NCI-H2081 (cell line): ENCODE measurements at places on chromosomes 12 and 14.

- no peak for DNase-seq
These were observed 369.6 kb downstream of the DPF3 start for GRCh38 chr14:72524295-72524629.

DNA sequence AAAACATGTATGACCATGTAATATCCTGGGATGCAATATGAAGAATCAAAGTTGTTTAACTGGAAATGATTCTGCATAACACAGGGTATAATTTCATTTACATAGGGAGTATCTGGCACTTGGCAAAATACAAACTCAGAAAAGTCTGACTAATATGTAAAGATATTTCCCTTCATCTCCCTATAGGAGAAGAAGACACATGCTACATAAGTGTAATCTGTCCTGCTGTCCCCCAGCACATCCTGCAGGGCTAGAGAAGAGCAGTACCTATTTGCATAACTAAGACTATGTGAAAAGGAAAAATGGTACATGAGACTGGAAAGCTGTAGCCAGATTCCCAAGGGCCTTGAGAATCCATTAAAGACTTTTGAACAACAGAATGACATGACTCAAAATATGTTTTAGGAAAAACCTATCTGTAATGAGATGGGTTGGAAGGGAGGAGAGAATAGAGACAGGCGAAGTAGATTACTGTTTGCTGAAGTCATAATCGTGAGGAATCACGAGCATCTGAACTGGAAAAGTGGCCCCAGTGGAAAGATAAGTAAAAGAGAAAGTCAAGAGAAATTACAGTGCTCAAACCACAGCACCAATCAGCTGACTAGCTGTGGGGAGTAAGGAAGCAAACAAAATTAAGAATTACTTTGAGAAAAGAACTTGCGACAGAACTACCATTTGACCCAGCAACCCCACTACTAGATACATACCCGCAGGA, 155.1 kb upstream of the HMGA2 start:
- no peak for DNase-seq

DNA sequence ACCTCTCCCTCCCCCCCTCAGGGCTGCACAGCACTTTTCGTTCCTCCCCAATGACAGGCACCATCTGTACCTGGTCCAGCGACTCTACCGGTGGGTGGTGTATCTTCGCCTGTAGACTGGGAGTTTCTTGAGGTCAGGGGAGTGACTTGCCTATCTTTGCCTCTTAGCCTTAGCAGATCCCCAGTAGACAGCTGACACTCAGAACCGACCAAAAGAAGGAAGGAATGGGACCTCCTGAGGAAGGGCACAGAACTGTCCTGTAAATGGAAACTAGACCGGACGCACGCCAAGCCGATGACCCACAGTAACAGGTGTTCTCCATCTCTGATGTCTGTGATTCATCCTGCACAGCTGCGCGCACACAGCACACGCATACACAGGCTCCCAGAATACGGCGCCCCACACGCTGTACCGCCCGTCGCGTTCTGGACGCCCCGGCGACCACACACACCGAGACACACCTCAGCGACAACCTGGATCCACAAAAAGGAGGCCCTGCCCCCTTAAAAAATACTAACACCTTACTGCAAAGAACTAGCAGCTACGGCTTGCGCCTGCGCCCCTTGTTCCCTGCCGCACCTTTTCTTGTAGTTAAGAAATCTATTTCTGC, 673 bp upstream of the TTC9 start:
- peak; percentile 41 for DNase-seq

DNA sequence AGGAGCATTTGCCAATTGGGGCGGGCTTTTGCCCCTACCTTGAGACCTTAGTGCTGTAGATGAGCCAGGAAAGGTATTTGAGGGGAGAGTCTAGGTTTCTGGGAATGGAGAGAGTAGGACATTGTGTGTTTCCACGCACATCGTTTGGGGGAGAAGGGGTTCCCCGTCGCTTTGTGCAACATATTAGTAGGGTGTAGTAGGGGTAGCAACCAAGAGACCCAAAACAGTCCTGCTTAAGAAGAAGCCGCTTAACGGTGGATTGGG, 694 bp upstream of the PTGES3 start:
- DNase-seq = no peak

DNA sequence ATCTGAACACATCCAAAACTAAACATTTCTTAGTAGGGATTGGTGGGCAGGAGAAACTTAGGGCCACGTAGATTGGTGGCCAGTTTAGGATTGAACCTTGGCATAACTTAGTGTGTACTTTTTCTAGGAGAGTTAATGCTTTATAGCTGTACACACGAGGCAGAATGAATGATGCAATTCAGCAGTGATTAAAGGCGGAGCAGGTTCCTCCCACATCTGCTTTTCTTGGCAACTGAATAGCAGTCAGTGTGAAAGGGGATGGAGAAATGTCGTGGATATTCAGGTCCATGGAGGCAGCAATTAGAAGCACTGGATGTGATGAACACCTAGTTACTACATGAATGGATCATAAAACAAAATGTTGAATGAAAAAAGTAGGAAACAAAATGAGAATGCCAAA, 493.8 kb downstream of the FUT8 start:
- no peak for DNase-seq

DNA sequence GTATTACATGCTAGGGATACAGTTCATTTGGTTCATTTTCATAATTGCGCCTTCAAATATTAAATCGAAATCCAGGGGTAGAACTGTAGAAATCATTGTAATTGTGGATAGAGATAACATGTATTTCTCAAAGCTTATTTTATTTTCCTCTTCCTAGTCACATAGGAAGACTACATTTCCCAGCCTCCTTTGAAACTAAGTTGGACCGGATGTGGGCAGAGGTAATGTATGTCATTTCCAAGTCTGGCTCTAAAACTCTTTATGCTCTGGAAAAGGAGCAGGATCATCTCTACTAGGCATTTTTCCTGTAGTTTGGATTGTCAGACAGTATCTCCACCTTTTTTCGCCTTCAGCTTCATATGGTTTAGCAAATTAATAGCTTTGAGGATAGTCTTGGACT, 70.1 kb upstream of the CRY1 start:
- DNase-seq = no peak

- no peak for DNase-seq
These were observed 171.2 kb downstream of the CEP128 start for GRCh38 chr14:80770114-80770908.

DNA sequence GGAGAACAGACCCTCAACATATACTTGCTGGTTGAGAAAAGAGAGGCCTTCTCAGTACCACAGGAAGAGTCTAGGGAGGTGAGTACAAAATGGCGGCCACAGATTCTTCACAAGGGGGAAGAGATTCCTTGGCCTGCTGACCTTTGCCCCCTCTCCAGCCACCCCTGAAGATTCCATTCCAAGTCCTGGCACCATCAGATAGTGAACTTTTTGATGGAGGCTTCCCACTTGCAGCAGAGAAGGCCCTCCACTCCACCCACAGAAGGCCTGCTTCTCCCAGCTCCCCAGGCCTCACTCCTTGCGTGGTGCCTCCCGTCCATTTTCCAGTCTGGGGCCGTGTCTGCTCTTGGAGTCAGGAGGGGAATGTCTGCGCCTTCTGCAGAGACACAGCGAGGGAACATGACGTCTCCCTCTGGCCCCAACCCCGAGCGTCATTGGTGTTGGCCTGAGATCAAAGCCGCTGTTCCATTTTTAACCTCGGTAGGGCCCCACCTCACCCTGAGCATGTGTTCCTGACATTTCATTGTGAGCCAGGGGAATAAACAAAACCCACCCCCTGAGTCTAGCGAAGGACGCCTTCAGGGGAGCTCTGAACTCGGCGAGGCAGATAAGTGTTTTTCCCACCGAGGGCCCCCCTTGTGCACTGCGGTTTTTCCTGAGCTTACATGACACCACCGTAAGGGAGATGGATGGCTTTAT, 268.7 kb upstream of the TBX3 start:
- DNase-seq = no peak

- DNase-seq = no peak
These were observed 1616.5 kb upstream of the FLRT2 start for GRCh38 chr14:83913476-83913875.

GRCh38 chr14:92937051-92937937, 14.3 kb downstream of the CHGA start:
- DNase-seq = no peak

DNA sequence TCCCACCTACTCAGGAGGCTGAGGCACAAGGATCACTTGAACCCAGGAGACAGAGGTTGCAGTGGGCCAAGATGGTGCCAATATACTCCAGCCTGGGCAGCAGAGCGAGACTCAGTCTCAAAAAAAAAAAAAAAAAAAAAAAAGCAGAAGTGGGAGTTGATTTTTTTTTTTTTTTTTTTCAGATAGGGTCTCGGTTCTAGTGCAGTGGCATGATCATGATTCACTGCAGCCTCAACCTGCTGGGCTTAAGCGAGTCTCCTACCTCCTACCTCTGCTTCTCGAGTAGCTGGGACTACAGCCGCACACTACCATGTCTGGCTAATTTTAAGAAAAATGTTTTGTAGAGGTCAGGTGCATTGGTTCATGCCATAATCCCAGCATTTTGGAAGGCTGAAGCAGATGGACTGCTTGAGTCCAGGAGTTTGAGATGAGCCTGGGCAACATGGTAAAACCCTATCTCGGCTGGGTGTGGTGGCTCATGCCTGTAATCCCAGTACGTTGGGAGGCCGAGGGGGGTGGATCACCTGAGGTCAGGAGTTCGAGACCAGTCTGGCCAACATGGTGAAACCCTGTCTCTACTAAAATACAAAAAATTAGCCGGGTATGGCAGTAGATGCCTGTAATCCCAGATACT, 16.3 kb upstream of the HSP90AA1 start:
- no peak for DNase-seq

- no peak for DNase-seq
These were observed 168.7 kb upstream of the CPNE8 start for GRCh38 chr12:39074063-39074462.

GRCh38 chr14:79584679-79585078, 626.6 kb downstream of the DIO2 start:
- DNase-seq = no peak

GRCh38 chr14:23102801-23103200, 2.0 kb downstream of the CIROP start:
- no peak for DNase-seq

GRCh38 chr12:46433829-46434228, 61.3 kb upstream of the SLC38A2 start:
- no peak for DNase-seq

- no peak for DNase-seq
These were observed 74.0 kb upstream of the PELI2 start for GRCh38 chr14:56044196-56044595.

- peak; percentile 86 for DNase-seq
These were observed 16.7 kb downstream of the LGR5 start for GRCh38 chr12:71456316-71456715.

- DNase-seq = no peak
These were observed 184.0 kb downstream of the ITPR2 start for GRCh38 chr12:26648999-26649398.

DNA sequence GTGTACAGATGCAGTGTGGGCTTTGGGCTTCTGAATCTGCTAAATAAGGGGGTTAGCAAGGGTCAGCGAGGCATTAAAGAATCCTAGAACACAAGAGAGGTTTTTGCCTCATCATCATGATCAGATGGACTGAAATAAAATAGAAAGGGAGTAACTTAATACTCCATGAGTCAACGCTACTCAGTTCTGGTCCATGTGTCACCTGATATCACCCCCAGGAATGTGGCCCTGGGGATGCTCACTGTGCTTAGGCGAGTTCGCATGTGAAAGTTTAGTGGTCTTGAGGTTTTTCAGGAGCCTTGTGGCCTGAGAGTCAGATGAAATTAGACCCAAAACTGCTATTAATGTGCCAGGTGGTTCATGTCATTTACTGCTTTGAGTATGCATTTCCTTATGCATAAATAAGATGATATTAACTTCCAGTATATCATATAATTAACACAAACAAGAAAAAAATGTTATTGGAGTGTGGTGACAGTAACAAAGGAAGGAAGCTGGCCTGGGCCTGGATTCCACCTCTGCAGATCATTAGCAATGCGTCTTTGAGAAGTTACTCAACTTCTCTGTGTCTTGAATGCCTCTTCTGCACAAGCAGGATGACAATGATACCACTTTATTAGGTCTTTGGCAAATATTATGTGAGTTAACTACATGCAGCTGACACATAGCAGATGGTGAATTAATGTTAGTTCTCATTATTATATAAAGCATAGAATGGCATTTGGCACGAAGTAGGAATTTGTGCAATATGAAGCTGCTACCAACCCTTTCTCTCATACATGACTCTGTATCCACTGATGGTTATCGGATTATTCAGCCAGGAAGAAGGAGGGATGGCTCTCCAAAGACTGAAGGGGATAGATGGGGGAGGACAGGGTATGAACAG, 1272.6 kb downstream of the AACS start:
- no peak for DNase-seq

DNA sequence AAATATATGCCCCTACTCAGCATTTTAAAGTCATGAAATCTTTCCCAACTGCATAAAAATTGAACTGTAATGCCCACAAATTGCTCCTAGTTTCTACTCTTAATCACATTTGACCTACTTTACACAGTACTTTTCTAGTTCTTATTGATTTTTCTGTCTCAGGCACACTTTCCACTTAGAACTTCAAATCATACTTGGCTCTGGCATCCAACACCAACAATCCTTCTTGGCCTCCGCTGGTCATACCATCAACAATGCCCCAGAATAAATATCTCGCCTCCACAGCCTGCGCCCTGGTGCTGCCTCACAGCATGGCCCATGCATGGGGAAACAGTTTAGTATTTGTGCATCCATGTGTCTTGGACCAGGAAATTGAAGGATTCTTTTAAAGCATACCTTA, 107.5 kb upstream of the SYT10 start:
- DNase-seq = no peak

DNA sequence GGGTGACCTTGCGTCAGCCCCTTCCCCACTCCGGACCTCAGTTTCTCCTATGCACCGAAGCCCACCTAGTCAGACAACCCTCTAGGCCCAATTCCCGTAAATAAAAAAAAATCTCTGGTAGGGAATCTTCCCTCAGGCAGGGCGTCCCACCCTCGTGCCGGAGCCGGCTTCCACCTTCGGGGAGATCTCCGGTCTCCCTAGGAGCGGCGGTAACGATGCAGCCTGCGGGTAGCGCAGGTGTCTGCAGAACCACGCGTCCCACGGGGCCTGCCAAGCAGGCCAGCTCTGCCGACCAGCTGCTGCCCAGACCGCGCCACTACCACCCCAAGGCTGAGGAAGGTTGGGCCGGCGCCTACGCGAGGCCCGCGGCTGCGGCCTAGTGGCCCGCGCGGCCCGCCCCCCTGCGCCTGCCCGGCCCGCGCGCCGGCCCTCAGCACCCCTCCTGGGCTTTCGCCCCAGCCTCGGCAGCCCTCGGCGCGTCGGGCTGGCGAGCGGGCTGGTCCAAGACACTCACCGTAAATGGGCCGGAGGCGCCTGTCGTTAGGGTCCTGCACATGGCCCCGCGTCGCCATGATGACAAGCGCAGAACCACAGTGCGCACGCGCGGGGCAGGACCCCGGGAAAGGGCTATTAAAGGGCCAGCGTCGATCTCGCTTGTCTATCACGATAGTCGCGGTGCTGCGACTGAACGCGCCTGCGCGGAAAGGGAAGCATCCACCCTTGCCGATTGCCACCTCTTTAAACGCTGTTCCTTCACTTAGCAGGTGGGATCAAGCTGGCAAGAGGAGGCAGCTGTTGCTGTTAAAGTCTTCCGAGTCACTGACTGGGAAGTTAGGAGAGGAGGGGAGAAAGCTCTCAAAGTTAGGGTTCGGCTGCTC, at the start of gene NAA25:
TSS of gene NAA25 (minus strand) at position 582 of the 878 bp plus-strand sequence. CDS start at position 572, 10 bp downstream.
- peak; percentile 80 for DNase-seq

GRCh38 chr12:66708704-66709456, 30.0 kb upstream of the GRIP1 start:
- DNase-seq = peak; percentile 20

GRCh38 chr14:101819251-101819990, 57.9 kb downstream of the PPP2R5C start:
- DNase-seq = no peak
